ENCODE measurements at places on chromosomes 6 and 20.

- DNase-seq: peak; percentile 77
These were observed 881 bp downstream of the BICRAL start for GRCh38 chr6:42782689-42783176.

DNA sequence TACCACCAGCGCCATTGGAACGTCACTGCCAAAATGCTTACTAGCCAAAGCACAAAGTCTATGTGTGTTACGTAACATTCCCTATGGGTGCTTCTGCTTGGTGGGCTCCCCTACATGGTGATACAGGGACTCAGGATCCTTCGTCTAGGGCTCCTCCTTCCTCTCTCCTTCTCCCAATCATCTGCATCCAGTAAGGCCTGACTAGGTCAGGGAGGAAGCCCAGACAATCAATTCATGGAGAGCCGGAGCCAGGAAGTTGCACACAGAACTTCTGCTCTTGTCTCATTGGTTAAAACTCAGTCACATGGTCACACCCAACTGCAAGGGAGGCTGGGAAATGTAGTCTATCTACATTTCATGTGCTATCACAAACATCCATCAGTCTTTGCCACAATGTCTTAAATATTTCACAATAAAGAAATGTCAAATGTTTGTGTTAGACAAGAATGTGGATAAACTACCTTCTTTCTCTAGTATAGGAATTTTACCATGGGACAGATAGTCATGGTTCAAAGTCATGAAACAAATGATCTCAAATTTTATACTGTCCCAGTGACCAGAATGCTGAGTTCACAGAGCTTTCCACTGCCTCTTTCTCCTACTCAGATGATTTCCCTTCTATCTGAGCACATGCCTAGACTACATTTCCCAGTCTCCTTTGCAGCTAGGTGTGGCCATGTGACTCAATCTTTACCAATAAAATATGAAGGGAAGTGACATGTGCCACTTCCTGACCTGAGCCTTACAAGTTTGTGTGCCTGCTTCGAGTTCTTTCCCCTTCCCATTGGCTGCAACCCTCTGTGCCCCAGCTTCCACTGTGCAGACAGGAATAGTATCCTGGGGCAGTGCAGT, 9.3 kb upstream of the KCNK15 start:
- no peak for DNase-seq

DNA sequence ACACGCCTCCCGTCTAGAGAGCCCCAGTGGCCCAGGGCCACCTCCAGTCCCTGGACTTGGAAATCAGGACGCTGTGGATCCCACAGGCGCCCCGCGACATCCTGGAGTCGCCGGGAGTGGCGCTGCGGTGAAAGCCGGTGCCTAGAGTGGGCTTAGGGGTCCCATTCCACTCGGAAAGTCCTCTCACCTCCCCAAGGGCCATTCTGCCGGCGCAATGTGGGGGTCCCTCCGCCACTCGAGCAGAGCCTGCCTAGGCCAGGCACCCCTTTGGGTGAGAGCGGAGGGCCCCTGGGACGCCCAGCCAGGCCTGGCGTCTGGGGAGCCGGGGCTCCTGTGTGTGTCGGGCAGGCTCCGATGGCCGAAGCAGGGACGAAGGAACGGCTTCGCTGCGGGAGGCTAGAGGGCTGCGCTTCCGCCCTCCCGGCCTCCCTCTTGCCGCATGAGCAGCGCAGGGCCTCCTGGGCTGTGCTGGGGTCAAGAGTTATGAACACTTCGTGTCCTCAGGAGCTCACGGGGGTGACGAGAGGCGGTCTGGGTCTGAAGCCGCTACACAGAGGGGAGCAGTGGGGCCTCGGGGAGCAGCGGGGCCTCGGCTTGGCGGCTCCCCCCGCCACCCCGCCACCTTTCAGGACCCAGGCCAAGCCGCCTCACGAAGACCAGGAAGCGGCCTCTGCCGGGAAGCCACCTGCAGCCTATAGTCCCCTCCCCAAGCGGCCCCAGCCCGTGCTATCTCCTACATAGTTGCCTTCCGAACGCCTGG, 13.6 kb downstream of the POU3F2 start:
- no peak for DNase-seq

- no peak for DNase-seq
These were observed 28.3 kb upstream of the SH3BGRL2 start for GRCh38 chr6:79602859-79603258.

DNA sequence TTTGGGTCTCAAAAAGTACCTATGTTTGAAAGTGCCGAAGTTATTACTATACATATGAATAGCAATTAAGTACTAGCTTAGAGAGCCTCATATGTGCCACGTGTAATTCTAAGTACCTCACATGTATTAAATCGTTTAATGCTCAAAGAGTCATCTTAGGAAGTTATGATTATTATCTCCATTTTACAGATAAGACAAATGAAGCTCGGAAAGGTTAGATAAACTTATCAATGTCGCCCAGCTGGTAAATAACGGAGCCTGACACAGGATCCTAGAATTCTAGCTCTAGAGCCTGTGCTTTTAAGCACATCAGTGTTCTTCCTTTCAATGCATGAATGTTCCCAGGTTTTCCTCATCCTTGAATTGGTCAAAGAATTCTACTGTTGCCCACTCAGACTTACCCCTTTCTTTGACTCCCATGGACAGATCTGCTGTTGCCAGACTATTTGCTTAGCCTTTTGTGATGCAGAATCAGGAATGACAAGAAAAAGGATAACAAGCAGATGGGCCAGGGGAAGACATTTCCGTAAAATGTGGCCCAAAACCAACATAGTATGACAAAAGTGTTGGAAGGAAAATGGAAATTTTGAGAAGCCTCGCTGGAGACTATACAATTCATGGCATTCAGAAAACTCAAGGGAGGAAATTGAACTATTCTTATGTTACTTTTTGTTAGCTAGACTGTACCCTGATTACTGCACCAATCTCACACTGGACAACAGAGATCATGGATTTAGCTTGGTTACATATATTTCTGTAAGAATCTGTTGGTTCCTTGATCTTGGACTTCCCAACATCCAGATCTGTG, 237.1 kb upstream of the CITED2 start:
- DNase-seq: no peak

DNA sequence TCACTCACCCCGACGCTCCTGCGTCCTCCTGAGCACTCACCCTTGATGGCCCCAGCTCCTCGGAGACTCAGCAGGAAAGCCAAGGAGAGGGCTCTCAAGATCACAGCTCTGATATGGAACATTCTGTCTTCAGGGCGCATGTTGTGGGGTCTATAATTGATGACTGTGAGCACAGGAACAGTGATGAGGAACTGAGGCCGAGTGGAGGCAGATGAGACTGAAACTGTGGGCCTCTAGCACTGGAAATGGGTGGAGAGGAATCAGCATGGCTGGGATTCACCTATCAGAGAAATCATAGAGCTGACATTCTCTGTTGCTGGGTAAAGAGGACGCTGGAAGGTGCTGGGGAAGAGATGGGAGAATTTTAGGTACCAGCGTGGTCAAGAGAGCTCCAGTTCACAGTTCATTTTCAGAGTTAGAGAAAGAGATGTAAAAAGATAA, at the start of gene HLA-DPA1:
Gene HLA-DPA1 (minus strand): TSS at position 219 of the 441 bp plus-strand sequence.
- no peak for DNase-seq

DNA sequence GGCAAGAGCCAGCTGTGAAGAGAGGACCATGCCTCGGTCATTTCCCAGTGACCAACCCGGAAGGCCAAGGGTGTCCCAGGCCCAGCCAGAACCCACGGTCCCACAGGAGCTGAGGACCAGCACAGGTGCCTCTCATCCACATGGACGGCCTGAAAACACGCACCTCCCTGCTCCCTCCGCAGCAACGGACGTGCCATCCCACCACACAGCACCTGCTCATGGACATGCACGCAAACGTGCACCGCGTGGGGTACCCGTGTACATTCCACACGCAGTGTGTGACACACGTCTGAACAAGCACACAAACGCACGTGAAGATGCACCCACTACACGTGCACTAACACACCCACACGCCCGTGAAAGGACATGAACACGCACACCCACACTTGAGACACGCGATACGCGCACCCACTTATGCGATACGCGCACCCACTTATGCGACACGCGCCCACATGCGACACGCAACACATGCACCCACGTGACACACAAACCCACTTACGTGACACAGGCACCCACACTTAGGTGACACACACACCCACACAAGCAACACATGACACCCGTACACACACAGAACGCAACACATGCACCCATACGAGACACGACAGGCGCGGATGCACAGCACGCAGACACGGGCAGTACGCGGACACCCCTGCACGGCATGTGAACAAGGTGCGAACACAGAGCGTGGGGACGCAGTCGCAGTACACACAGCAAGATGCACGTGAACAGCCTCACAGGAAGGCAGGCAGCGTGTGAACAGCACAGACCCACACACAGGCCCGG, 30.1 kb downstream of the LAMA5 start:
- DNase-seq: no peak

GRCh38 chr20:47093320-47093966, 198.8 kb downstream of the EYA2 start:
- no peak for DNase-seq

GRCh38 chr6:150290429-150290828, 78.4 kb upstream of the IYD start:
- no peak for DNase-seq

GRCh38 chr20:31667315-31668285, 29.9 kb downstream of the COX4I2 start:
- DNase-seq: no peak

DNA sequence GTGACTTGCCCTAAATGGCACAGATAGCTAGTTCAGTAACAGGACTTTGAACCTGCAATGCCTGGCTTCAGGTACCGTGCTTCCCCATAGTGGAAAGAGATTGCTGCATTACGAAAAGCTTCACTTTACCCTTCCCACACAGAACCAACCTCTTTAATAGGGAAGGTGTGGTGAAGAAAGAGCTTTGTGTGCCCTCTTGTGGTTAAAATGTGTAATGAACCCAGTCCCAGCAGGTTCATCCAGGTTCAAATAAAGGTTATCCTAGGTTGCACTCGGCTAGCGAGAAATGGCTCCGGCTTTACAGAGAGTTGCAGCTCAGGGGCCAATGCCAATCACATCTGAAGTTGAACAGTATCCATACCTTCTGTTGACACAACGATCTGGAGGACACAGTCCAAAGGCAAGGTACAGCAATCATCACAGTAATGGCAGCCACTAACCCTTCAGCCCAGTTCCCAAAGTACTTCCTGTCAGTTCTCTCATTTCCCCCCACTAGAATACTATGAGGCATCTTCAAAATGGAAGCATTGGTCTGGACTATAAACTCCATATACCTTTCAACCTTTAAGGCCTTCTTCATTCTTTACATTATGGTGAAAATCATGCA, 3.0 kb downstream of the DEFB115 start:
- no peak for DNase-seq

DNA sequence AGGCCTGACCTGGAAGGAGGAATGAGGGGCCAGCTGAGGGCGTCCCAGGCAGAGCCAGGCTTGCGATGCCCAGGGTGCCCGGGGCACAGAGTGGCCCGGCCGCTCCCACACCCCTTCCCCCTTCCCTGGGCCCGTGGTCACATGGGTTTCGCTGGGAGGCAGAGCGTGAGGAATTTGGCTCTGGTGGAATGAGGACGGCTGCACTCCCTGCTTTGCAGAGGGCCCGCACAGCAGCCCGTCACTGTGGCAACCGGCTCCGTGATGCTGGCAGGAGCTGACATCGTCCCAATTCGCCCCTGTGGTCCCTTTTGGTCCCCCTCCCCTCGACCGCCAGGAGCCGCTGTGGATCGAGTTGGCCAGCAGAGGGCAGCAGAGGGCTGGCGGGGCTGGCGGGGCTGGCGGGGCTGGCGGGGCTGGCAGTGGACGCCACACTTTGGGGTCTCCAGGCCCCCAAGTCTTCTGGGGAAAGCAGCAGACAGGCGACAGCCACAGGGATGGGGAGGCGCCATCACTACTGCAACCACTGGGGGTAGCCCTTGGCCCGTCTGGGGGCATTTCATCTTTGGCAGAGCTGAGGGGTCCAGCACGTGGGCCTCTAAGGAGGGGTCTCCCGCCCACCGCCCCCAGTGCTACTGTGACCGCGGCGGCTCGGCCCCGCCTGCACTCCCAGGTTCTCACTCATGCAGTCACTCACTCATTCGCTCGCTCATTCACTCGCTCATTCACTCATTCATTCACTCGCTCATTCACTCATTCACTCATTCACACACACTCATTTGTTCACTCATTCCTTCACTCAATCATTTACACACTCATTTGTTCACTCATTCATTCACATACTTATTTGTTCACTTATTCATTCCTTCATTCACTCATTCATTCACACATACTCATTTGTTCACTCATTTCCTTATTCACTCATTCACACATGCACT, 49.7 kb upstream of the BHLHE23 start:
- peak; percentile 31 for DNase-seq

GRCh38 chr6:36128793-36129192, 1.5 kb upstream of the MAPK13 start:
- DNase-seq: no peak

- no peak for DNase-seq
These were observed 5.5 kb downstream of the HLA-DPB1 start for GRCh38 chr6:33081098-33081824.

DNA sequence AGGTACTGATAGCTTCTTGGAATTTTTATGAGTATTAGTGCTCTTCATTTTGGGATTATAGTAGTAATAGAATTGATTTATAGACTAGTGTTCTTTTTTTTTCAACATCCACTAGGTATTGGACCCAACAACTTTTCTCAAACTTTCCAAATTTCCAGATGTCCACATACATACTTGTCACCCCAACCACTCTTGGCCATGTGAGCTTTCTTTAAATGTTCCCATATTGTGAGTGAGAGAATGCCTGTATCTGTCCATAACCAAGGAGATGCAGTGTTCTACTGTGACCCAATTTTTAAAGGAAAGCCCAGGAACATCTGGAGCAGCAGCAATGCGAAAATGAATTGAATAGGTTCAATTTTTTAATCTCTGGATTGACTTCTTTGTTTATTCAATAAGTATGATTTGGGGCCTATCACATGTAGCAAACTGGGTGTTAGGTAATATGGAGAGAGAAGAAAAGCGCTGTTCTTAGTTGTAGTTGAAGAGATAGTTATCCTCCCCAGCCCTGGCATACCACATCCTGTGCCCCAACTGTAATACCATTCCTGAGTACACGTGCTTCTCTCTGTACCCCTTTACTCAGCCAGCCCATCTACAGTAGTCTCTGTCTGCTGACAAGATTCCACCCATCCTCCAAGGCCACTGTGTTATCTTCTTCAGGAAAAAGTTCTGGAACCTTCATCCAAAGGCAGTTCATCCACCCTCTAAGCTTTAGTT, 116.8 kb upstream of the SUPT3H start:
- DNase-seq: peak; percentile 27

GRCh38 chr6:116380346-116380745, 9.6 kb downstream of the DSE start:
- no peak for DNase-seq

GRCh38 chr6:28349344-28349891, 329 bp upstream of the ZKSCAN3 start:
- no peak for DNase-seq

GRCh38 chr20:11443382-11444119, 474.1 kb upstream of the BTBD3 start:
- DNase-seq: no peak

- no peak for DNase-seq
These were observed 77.4 kb downstream of the CD83 start for GRCh38 chr6:14194976-14195375.

DNA sequence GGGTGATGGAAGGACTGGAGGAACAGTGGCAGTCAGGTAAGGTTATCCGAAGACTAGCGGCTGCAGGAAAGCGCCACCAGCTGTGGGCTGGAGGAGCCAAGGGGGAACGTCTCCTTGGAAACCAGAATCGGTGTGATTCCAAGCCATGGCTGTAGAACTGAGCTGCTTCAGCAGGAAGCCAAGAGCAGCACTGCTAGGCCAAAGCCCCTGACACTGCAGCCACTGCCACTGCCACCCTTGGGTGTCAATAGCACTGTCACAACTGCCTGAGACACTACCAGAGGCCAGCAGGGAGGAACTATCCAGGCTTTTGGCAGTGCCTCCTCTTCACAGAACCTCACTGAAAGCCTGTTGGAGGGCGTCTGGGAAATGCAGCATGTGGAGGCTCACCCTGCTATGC, 289.6 kb upstream of the SUPT3H start:
- DNase-seq: no peak

All from CD4-positive, alpha-beta T cell (primary cell).